Neuronal stem cell (in vitro differentiated cells): ENCODE measurements at places on chromosomes 2 and 18.

GRCh38 chr2:96396602-96397001, 61.0 kb downstream of the NCAPH start:
- no peak for DNase-seq

DNA sequence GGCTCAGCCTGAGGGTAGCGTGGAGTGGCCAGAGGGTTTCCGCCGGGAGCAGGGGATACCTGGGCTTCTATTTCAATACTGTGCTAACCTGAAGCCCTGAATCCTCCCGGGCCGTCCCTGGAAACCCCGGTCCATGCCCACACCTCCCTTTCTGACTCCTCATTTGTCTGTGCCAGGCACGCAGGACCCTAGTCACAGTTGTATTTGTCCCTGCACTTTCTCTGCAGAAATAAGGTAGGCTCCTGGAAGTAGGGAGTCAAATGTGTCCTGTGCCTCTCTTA, 418.8 kb upstream of the HS6ST1 start:
- no peak for DNase-seq

- DNase-seq: no peak
Measured at GRCh38 chr2:112712903-112713584, 7.8 kb upstream of the NT5DC4 start.

GRCh38 chr2:181268174-181268867, 188.9 kb upstream of the ITGA4 start:
- DNase-seq: no peak

GRCh38 chr18:36559149-36559857, 261.8 kb downstream of the FHOD3 start:
- no peak for DNase-seq

GRCh38 chr18:46160050-46160798, 56.0 kb downstream of the HAUS1 start:
- no peak for DNase-seq

GRCh38 chr18:35289727-35290093, 319 bp downstream of the ZSCAN30 start:
- DNase-seq: no peak

DNA sequence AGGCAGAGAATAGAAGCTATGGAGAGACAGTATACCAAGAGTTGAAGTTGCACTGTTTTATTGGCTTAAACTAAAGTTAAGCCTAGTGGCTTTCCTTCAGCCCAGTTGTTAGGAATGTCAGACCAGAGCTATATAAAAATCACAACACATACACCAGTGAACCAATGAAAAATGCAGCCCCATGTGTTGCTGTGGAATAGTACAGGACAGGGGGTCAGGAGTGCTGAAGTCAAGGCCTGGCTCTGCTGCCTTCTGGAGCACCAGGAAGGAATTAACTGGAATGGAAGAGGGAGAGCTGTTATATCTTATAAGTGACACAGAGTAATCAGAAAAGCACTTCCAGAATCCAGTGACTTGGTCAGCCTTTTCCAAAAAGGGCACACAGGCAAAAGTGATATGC, 58.9 kb downstream of the OSR1 start:
- no peak for DNase-seq

- DNase-seq: no peak
Measured at GRCh38 chr2:36420569-36421181, 65.1 kb downstream of the CRIM1 start.

GRCh38 chr2:233542507-233542906, 24.1 kb downstream of the USP40 start:
- DNase-seq: no peak
